Activated CD8-positive, alpha-beta memory T cell treated with anti-CD3 and anti-CD28 coated beads for 1 hour (primary cell): ENCODE measurements at places on chromosomes 7 and 10.

DNA sequence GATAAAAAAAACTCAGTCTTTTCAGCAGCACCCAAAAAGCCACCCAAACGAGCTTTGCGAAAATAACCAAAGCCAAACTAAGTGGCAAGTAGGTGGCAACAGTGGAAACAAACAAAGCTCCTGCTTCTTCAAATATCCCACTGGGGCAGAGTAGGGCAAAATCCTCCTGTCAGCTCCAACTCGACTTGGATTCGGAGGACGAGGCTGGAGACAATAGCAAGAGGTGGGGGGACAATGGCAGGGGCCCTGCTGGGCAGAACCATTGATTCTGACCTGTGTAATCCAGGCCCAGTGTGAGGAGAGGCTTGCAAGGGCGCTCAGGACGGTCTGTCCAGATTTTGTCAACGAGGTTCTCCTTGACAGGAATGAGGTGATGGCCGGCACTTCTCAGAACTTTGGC lies 35.5 kb downstream of the XPNPEP1 start:
- no peak for DNase-seq

DNA sequence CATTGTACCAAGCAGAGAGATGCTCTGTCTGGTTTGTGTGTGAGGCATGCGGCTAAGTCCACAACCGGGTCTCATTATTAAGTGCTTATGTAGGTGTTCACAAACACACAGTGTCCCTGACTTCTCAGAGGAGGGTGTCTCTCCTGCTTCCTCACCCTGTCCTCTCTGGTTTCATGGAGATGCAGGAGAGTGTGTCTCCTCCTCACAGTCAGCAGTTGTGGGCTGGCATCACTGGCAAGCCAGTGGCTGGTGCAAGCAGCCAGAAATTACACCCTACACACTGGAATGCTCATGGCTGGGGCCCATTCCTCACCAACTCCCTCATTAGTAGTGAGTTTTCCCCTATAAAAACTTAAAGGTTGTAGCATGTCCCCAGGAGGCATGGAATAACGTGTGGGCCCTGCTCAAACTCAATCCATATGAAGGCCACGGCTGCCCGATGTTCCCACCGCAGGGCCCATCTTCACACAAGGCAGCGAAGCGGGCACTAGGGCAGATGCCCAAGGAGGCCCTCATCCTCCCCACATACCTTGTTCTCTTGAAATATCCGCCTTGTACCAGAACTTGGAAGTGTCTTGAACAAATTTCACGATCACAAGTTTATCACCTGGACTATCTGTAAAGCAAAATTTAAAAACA lies 280.1 kb downstream of the TNS3 start:
- DNase-seq = no peak

DNA sequence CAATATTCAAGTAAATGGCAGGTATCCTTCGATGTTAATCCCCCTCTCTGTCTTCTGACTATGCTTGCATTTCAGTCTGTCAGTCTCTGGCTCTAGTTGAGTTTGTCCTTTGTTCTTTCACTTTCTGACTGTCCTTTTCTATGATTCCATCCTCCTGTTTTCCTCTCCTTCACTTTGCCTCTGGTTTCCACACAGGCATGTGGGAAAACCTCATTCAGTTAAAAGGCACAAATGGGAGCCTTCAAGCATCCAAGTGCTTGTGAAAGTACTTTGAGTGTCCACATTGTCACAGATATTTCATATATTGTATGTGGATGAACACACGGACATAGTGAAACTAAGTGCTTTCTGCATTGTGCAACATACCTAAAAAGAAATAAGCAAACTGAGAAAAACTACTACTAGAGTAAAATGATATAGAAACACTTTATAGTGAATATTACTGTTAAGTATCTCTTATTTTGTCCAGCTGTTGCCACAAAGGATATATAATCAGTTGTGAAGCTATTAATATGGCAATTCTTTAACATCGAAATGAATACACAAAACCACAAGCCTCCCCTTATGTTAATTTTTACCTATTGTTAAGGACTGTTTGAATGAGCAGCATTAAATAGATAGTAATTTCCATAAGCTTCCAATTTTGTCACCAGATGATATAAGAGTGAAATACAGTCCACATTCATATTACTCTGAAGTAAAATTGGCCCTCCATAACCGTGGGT lies 71.7 kb downstream of the NRBF2 start:
- no peak for DNase-seq

DNA sequence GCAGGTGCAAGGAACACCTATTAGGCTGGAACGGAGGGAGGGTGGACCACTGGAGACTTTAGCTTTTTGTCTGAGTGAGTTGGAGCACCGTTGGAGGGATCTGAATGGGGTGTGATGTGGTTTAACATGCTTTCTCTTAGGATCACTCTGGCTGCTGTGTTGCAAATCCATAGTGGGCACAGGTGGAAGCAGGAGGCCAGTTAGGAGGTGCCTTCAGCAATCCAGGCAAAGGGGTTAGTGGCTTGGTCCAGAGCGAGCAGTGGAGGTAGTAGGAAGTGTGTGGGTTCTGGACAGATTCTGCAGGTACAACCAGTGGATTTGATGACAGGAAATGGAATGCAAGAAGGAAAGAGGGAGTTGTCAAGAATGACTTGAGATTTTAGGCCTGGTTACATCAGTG lies 95.0 kb downstream of the MMRN2 start:
- DNase-seq = no peak

DNA sequence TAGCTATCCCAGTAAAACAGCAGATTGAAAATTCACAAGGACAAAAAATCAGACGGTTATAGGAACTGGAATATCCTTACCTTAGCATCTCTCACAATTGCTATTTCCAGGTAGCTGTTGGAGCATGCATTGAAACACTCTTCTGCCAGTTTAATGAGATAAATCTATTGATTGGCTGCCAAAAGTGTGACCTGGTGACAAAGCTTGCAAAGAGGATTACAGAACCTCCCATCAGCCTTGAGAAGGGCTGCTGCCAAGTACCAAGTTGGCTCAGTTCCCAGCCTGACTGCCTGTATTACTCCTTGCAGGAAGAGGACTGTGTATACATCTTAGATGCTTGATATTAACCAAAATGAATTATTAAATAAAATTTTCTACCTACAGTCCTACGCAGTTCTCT lies 5.1 kb downstream of the PRLHR start:
- DNase-seq = no peak
